ENCODE measurements at places on chromosomes 1 and 21. TPM values are rescaled to one million over a fixed set of nuclear protein-coding genes. Genes with fewer than 3 reads are reported as not detected.

The LRRC40 gene
- polyA plus RNA-seq = 36.9 TPM

DNA sequence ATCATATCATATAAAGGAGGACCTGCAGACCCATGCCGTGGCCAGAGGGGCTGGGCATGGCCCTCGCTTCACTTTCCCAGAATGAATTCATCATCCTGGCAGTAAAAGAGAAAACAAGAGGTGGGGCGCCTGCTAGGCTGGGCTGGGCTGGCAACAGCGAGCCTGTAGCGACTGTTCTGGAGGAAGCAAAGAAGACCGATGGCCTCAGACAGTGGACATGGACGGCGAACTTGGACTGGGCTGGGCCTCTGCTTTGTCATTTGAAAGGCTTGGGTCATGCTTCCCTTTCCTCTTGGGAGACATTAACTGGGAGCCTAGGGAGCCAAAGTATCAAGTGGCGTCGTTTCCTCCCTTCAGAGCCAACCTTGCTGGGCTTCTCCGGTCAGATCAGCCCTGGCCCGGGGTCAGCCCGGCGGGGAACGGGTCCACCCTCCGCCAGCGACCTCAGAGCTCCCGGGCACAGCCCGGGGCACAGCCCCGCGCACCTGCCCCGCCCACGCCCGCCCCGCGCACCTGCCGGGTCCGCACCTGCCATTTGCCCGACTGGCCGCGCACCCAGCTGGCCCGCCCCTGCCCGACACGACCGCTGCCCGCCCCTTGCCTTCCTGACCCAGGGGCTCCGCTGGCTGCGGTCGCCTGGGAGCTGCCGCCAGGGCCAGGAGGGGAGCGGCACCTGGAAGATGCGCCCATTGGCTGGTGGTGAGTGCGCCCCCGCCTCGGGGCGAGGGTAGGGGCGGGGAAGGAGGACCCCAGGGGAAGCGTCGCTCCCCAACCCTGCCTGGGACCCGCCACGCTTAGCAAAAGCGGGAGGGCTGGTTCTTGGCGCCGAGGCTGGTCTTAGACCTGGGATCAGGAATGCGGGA lies at the start of gene FAM3B:
Gene FAM3B, plus strand, starts transcription at position 602 of the 863 bp plus-strand sequence. Its CDS starts 79 bp downstream, at position 681.
- no peak for DNase-seq

GRCh38 chr1:228478912-228479711 lies 8.1 kb upstream of the RNF187 start:
- DNase-seq = no peak

DNA sequence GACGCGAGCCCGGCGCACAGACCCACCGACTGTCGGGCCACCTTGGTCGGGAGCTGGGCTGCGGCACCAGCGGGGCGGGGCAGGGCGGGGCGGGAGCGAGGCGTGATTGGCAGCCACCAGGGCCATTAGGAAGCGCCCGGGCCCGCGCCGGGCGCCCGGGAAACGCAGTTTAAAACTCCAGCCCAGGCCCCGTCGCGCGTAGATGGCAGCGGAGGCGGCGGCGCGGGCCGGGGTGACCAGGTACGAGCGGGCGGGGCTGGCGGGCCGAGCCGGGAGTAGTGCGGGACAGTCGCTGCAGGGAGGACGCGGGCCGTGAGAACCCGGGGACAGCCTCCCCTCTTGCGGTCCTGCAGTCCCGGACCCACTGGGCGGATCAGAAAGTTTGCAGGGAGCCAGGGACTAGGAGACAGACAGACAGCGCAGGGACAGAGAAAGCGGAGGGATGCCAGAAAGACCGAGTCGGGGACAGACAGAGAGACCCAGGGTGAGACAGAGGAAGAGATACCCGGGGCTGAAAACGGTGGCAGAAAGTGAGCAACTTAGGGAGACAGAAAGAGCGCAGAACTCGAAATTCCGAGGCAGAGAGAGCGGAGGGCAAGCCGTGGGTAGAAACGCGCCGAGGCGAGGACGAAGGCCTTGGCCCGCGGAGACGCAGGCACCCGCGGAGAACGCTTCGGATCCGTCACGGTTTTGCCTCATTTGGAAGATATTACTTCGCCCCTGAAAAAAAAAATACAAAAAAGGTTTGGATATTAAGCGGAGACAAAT lies at the start of gene DMBX1:
Gene DMBX1, plus strand, starts transcription at position 199 of the 768 bp plus-strand sequence. CDS start 17,175 bp downstream, outside the sequence.
- DNase-seq = no peak

The ANKRD65 gene
- 6.6 TPM for polyA plus RNA-seq

The RIPK4 gene
- polyA plus RNA-seq = 18.8 TPM

DNA sequence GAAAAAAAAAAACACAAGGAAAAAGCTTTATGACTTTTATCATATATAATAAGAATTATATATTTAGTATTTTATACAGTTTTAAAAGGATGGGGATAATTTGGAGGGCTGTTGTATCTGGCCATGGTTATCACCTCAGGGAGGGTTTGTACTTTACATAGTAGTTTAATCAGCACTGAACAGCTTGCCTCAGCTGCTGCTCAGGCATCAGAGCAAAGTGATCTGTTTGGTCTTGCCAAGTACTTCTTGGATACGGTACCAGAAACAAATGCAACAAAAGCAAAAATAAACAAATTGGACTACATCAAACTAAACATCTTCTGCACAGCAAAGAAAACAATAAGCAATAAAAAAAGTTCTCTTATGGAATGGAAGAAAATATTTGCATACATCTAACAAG lies 2.6 kb upstream of the SPTA1 start:
- no peak for DNase-seq

DNA sequence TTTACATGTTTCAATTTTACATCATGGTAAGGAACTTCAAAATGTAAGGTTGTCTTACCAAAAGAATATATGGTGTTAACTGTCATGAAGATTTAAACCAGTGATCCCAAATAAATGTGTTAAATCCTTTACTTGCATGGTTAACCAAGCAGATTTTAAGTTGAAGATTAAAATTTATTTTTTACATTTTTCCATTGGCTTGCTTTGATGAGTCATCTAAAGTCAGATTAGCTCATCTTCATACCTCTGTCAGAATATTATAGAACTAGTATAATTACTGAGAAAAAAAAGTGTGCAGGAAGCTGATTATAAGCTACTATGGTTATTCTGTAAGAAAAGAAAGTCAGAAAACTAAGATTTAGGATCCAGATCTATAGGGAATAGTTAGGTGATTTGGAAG lies 95.3 kb upstream of the DPH5 start:
- DNase-seq = no peak

- no peak for DNase-seq
Measured at GRCh38 chr1:64093941-64094340, 109.5 kb upstream of the UBE2U start.

DNA sequence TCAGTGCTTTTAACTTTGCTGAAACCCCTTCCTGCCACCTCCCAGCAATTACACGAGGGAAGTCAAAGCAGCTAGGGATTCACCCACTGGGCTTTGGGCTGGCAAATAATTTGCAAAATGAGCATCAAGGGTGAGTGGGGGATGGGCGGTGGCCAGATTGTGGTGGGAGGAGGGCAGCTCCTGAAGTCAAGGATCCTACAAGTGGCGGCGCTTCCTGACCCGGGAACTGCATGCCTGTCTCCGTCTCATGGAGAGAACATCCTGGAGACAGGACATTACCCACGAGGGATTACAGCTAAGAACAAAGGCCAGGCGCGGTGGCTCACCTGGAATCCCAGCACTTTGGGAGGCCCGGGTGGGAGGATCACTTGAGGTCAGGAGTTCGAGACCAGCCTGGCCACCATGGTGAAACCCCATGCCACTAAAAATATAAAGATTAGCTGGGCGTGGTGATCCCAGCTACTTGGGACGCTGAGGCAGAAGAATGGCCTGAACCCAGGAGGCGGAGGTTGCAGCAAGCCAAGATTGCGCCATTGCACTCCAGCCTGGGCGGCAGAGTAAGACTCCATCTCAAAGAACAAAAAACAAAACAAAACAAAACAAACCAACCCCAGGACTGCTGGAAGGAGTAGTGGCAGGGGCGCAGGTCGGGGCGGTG lies 12.9 kb downstream of the TTC34 start:
- DNase-seq = no peak

GRCh38 chr1:32062867-32063230 lies 9.9 kb upstream of the TMEM39B start:
- no peak for DNase-seq

DNA sequence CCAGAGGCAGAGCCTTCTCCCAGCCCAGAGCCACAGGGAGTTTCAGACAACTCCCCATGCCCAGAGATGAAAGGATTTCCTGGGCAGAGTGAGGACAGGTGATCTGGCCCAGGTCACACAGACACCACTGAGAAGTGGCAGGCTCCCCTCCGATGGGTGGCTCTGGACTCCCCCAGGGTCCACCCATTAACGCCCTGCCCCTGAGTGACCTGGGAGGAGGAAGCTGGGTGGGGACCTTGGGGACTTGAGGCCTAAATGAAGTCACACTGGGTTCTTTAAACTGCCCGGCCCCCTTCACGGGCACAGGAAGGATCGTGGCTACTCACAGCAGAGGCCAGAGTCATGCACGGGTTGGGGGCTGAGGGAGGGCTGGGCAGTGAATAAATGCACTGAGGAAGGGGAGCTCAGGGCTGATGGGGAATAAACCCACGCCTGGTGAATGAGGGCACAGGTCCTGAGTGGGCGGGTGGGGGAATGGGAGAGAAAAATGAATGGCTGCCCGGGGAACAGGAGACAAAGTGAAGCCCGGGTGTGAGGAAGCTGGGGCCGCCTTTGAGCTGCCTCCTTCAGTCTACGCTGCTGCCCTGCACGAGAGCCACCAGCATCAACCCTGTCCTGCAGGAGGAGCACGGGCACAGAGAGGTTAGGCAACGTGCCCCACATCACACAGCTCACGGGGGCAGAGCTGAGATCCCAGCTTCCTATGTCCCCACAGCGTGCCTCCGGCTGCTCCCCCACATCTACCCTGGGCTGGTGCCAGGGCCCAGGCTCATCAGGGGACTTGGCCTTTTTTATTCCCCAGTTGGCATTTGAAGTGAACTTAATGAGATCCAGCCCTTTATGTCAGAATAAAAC lies 404.3 kb downstream of the MATN1 start:
- no peak for DNase-seq

DNA sequence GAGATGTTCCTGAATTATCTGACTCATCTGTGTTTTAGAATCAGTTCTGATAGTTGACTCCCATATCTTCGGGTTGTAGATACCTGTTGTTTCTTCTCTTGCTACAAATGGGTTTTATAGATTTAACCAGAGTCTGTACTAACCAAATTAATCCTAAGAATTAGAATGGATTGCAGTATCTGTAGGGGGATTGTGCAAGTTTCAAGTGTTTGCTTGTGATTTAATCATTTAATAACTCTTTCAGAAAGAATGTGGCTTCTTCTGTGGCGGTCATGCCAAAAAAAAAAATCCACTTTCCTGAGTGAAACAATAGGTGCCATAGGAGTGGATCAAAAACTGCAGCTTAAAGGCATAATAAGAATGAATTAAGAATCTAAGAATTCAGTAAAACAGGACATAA lies 9.4 kb downstream of the IPO9 start:
- DNase-seq = no peak

DNA sequence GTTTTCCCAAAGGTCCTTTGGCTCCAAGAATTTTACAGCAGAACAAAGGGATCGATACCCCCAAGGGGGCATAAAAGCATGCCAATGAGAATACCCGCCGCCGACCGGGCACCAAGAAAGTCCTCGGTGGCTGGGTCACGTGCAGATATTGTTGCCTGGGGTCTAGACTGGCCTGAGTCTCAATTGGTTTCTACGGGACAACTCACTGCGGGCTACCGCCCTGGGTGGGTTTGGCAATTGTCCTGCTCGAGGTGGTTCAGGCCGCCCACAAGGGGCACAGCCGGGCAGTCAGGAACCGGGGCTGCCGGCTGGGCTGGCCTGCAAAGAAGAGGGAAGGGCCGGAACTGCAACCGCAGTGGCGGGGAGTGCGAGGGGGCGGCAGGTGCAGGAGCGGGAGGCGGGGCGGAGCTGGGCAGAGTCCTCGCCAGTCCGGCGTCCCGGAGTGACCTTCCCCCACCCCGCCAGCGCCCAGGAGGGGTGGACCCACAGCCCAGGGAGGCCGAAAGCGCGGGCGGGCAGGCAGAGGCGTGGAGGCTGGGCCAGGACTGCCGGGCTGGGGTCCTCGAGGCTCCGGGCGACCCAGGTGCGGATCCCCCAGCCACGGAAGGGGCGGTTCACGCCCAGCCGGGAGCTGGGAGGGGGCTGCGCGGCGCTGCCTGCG lies 926 bp upstream of the ATP1B1 start:
- DNase-seq = no peak

- no peak for DNase-seq
Measured at GRCh38 chr21:43023175-43023574, 48.8 kb downstream of the PKNOX1 start.
